ENCODE measurements at places on chromosomes 3 and 15.

DNA sequence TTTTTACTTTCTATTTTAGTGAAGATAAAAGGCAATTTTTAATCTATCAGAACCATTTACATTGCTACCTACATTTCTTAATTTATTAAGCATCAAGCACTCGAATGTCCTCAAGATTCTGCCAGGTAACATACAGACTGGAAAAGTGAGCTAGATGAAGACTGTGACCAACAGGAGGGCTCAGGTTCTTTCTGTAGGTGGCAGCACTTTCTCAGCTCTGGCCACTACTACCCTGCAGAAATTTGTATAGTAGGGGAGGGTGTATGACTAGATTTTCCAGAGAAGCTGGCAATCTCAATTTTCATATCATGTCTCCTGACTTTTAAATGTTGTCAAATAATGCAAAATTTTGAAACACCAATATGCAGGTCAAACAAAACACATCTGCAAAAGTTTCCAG lies 165.0 kb upstream of the SUCLG2 start:
- no peak for DNase-seq

DNA sequence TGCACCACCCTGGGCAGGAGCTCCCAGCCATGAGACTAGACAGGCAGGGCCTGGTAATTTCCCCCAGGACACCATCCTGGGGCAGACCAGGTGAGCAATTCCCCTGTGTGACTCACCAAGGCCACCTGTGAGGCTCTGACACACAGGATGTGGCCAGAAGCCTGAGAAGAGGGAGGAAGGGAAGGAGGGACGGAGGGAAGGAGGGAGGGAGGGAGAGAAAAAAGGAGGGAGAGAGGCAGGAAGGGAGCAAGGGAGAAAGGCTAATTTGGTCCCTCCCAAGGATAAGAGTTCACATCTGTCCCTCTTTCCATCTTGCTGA lies 25.9 kb downstream of the WNT7A start:
- DNase-seq, result no peak

DNA sequence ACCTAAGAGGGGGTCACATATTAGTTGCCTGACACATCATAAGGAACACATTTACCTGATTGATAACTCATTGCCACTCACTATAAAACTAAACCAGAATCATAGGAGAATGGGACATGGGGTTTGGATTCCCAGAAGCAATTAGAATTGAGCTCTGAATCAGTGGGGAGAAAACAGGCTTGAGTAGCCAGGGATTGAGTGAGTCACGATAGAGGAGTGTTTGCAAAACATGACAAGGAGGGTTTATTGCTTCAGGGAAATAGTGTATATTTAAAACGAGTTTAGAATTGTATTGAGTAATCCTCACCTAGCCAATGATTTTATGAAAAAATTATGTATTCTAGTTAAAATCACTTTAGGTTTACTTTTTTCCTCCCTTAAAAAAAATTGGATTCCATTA lies 101.1 kb upstream of the THRB start:
- no peak for DNase-seq

DNA sequence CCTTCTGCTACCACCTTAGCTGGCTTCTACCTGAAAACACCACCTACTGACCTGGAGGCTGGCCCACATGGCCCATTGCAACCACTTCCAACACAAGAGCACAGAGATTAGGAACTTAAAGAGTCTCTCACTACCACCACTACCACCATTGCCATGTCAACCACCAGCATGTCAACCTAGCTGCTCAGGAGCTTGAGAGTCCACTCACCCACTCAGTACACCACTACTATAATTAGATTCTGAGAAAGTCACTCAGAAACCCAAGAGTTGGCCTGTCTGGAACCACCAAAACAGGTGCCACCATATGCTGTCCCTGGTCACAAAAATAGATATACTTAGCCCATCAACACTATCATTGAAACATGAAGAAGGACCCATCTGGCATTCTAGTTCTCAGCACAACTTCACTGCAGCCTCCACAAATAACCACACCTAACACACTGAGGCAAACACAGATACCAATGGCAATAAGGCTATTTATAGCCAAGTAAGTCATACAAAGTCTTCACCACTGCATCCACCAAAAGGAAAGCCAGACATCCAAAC lies 806.7 kb upstream of the EPHA6 start:
- DNase-seq, result no peak

DNA sequence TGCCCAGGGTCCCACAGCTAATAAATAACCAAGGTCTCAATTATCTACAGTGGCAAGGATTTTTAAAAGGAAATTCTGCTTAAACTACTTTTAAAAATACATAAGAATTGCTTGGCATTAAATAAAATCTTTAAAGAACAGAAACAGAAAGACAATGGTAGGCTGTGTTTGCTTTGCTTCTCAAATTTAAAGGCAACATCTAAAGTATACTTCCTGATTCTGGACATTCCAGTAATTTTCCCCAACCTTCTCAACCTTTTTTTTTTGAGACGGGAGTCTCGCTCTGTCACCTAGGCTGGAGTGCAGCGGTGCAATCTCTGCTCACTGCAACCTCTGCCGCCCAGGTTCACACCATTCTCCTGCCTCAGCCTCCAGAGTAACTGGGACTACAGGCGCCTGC lies 5.3 kb downstream of the VPS13C start:
- DNase-seq, result no peak

DNA sequence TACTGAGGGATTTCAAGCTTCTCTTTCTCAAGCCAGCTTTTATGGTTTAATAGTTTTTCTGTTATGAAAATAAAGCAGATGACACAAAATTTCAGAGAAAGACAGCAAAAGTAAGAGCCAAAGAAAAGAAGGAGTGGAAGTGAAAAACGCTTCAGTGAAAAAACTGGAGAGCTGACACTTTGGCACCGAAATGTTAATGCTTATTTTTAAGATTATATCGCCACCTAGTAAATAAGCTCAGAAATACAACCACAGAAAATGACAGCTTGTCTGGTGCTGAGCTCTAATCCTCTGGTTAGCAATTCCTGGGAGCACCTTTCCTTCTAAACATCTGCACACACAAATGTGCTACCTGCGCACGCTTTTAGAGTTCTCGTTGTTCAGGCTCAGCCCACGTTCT lies 101.6 kb downstream of the ZPLD1 start:
- DNase-seq, result peak; percentile 39

DNA sequence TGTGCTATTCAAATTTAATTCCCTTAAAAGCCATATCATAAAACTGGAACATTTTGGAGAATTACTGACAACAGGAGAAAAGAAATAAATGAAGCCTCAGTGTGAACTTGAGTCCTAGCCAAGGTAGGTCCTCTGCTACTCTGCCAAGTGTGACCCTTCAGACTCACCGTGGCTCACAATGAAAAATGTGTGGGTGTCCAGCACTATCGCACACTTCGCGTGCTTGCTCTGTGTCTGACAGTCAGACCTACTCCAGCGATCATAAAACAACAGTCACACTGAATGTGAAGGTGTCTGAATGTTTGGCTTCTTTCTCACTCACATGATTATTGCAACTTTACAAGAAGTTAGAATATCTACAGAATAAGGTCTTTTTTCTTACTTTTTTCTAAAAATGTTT lies 65.8 kb upstream of the TRA2B start:
- DNase-seq, result no peak

DNA sequence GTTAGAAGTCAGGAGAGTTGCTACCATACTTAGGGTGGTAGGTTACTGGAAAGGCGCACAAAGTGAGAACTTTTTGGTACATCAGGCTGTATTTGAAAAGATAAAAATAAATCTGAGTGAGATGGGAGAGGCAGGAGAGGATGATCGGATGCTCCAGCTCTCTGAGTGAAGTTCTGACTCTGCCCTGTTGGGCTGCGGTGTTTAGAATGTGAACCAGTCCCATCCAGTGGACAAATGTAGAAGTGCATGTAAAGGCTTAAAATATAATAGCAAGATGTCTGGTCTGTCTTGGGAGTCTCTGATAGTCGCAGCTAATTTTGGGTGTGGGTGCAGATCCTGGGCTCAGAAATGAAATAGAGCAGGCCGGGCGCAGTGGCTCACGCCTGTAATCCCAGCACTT lies 30.4 kb downstream of the ACKR2 start:
- DNase-seq, result peak; percentile 66

GRCh38 chr3:120077731-120078130 lies 16.5 kb downstream of the GSK3B start:
- no peak for DNase-seq

DNA sequence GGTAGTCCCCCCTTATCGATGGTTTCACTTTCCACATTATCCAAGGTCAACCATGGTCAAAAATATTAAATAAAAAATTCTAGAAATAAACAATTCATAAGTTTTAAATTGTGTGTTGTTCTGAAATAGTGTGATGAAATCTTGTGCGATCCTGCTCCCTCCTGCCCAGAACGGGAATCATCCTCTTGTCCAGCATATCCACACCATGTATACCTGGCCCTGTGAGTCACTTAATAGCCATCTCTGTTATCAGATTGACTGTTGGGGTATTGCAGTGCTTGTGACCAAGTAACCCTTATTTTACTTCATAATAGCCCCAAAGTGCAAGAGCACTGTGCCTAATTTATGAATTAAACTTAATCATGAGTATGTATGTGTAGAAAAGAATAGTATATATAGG lies 19.1 kb downstream of the FAM81A start:
- no peak for DNase-seq

- peak; percentile 61 for DNase-seq
Measured at GRCh38 chr3:127074900-127075360, 92.0 kb downstream of the PLXNA1 start.

DNA sequence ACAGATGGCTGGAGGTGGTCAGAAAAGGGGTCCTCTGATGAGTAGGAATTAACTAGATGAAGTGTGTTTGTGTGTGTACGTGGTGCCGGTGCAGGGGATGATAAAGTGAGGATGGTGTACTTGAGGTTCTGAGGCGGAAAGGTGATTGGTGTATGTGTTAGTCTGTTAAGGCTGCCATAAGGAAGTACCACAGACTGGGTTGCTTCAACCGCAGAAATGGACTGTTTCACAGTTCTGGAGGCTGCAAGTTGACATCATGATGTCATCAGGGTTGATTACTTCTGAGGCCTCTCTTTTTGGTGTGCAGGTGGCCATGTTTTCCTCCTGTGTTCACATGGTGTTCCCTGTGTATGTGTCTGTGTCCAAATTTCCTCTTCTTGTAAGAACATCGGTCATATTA lies 202.4 kb upstream of the RGMA start:
- no peak for DNase-seq

DNA sequence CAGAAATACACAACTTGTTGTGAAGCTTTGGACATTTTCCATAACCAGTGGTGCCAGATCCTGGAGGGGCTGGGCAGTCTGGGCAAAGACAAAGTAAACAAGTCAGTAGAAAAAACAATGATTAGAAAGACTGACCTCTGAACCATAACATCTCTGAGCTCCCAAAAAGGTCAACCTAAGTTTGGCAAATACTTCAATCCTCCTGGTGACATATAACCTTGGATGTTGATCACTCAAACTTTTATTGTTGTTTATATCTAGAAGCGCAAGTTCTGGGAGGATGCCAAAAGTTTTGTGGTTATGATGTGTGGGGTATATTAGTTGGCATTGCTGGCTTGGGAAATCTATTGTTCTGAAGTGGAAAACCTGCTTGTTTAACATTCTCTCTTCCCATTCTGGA lies 257.7 kb downstream of the DIPK2A start:
- DNase-seq, result no peak

GRCh38 chr15:34271493-34271892 lies 46.7 kb downstream of the EMC4 start:
- no peak for DNase-seq

GRCh38 chr15:83815506-83815905 lies 161.6 kb downstream of the ADAMTSL3 start:
- no peak for DNase-seq

DNA sequence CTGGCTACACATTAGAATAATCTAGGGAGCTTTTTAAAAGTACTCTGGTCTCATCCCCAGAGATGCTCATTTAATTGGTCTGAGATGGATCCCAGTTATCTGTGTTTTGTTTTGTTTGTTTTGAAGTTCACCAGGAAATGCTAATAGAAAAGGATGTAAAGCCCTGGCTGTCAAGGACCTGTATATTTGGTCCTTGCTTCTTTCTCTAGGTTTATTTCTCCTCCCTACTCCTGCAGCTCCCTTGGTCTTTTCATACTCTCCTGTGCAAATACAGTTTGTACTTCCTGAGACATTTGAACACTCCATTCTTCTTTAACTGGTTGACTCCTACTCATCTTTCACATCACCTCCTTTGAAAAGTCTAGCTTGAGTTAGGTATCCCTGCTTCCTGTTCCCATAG lies 3.3 kb downstream of the PIK3CA start:
- no peak for DNase-seq

DNA sequence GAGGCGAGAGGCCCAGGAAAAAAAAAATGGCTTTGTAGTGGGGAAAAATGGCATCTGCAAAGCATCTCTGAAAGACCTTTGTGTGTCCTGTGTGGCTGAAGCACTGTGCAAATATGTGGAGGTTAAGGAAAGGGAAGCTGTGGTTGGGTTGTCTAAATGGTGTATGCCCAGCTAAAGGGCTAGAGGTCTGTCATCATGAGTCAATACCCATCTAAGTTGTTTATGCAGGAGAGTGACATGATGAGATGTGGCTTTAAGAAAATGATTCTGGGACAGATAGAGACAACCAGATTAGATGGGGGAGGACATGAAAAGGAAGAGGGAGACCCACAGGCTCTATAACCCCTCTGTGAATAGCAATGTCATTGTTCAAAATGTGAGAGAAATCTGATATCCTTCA lies 280.7 kb downstream of the MFSD1 start:
- no peak for DNase-seq

DNA sequence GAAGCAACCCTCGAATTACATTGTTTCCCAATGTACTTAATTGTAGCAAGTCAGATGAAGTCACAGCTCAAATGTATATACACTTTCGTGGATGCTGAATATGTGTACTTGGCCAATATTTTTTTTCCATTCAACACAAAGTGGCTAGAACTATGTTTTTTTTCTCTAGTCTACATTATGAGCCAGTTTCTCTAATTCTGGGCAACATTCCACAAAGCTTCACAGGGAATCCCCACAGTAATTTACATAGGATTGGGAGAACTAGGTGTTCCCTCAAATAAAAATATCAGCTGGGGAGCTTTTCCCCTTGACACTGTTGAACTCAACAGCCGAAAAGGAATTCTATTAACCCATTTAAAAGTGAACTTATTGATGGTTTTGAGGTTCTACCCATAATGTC lies 493.1 kb downstream of the MECOM start:
- DNase-seq, result no peak

- peak; percentile 42 for DNase-seq
Measured at GRCh38 chr15:88467935-88468528, 524 bp downstream of the MRPS11 start.

DNA sequence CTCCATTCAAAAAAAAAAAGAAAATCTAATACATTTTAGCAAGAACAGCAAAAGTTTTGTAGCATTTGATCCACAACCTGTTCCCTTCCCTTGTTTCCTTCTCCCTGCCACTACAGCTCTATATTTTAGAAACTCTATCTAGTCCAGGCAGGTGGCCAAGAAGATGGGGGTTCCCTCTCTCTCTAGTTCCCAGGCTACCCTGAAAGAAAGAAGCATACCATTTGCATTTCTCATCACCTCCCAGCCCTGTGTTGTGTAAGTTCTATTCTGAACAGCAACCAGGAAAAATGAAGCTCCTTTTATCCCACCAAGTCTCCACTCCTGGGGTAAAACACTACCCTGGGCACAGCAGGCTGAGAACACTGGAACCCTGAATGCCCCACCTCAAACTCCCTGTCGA lies 100.0 kb downstream of the PCCB start:
- DNase-seq, result no peak

- DNase-seq, result peak; percentile 39
Measured at GRCh38 chr15:31342781-31343626, 16.4 kb downstream of the KLF13 start.

- no peak for DNase-seq
Measured at GRCh38 chr3:47342812-47343211, 38.0 kb upstream of the PTPN23 start.
